Cardiac muscle cell (in vitro differentiated cells and primary cell): ENCODE measurements at places on chromosomes 11 and 22. TPM values are rescaled to one million over a fixed set of nuclear protein-coding genes. Genes with fewer than 3 reads are reported as not detected.

- peak; percentile 94 for DNase-seq
Measured at GRCh38 chr22:32764330-32765131, 37.0 kb upstream of the TIMP3 start.

- DNase-seq = no peak
Measured at GRCh38 chr11:130932086-130932712, 15.9 kb upstream of the SNX19 start.

DNA sequence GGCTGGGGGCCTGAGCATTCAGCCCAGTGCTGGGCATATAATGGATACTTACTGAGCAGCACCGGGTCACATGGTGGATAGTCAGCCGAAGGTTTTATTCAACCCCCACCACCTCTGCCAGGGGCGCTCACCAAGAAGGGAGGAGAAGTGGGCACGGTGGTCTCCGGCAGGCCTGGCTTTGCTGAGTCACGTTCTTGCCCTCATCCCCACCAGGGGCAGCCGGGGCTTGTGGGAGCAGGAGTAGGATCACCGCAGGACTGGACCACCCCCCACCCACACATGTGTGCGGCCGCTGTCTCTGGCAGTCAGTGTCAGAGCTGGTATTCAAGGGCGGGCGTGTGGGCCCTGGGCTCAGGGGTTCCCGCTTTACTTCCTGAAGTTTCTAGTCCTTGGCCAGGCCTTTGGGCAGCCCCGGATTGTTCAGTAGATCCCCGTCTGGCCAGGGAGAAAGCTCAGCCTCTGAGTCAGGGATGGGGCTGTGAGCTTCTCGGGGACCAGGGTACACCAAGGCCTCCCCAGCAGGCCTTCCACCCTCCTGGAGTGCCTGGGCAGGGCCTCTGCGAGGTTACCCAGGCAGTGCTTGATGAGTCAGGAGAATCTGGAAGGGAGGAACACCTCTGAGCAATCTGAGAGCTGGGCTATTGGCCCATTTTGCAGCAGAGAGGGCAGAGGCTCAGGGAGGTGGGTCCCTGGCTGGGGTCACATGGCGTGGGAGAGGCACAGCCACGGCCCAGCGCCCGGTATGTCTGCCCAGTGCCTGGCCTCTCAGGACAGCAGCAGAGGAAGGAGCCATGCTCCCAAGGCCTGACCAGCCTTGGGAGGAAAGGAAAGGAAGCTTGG, 60.6 kb downstream of the RTL6 start:
- peak; percentile 24 for DNase-seq

RAB39A gene
- not detected in 2 replicates for polyA plus RNA-seq

DNA sequence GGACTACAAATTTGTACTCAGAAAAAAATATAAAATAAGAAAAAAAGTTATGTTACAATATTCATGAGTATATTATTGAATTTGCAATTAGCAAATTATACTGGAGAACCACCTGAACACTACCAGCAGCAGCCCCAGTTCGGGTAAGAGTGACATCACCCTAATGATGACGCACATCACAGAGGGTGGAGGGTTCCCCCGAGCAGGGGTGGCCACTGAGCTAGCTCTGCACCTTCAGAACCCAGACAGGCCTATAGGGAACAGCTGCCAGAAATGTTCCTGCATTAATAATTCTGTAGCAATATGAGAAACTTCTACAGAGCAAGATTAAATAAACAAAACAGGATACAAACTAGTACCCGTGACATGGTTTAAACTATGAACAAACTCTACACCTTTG, 17.5 kb upstream of the ARAP1 start:
- DNase-seq = no peak
